ENCODE measurements at places on chromosomes 13 and 19.

DNA sequence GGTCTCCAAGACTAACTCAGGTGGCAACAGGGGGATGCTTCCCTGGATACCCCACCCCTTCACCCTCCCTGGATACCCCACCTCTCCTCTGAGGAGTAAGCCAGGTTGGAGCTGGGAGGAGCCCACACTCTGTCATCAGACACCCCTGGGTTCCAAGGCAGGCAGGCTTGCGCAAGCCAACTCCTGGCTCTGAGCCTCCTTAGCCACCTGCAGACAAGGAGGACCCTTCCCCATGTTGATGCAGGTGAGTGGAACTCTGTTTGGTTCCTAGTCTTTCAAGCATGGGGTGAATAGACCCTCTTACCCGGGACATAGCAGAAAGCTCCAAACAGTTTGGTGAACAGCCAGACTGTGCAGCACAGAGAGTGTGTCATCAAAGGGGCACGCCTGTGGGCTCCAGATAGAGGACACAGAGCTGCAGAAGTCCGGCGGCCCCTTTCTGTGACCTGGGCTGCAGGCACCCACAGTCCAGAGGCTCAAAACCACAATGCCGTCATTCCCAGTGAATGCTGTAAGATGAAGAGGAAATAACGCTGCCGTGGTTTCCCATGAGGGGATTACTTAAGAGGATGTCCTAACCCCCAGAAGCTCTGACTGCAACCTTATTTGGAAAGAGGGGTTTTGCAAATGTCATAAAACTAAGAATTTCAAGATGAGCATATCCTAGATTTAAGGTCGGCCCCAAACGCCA, 12.1 kb upstream of the HAS1 start:
- DNase-seq: no peak

DNA sequence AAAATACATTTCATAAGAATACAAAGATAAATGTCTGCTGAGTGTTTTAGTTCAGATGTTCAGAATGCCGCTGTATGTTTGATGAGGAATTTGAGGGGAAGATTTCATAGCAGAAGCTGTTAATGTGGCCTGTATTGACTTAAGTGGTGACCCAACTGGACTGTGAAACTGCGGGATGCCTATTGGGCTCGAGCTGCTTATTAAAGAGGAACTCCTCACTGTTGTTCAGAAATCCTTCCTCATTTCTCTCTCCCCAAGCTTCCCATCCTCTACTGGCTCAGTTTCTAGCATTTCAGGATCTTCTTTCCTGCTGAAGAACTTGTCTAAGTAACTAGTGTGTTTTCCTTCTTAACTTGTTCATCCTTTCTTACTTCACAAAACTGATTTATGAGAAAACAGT, 20.4 kb downstream of the DGKH start:
- no peak for DNase-seq

DNA sequence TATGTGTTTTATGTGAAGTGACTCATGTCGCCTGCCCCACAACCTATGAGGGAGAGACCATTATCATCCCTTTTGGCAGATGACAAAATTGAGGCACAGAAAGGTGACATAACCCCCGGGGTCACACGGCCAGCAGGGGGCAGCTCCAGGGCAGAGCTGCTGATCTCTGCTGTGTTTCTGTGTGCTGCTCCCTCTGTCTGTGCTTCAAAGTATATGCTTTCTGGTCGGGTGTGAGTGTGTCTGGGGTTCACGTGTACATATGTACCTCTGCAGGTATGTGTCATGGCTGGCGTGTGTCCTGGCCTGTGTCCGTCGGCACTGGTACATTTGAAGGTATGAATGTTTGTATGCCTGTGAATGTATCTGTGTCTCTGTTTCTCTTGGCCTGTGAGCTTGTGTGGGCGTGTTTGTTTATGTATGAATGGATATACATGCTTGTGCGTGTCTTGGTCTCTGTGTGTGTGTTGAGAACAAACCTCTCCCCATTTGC, 7.1 kb downstream of the LIPE start:
- peak; percentile 66 for DNase-seq

DNA sequence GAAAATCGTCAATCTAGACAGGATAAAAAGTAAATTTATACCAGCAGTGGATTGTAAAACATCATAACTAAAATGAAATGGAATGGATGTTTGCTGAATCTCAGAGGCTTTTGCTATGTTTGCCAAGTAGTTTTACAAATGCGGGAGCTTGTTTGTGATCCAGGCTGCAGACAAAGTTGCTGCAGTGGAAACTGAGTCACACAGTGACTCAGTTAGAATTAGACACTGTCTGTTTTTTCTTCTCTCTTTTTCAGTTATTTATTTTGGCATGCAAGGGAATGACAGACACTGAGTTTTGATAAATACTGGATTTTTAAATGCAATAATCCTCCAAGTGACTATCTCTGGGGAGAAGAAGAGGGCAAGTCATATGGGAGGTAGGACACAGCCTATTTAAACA, 4.6 kb upstream of the PNMA8A start:
- DNase-seq: no peak

DNA sequence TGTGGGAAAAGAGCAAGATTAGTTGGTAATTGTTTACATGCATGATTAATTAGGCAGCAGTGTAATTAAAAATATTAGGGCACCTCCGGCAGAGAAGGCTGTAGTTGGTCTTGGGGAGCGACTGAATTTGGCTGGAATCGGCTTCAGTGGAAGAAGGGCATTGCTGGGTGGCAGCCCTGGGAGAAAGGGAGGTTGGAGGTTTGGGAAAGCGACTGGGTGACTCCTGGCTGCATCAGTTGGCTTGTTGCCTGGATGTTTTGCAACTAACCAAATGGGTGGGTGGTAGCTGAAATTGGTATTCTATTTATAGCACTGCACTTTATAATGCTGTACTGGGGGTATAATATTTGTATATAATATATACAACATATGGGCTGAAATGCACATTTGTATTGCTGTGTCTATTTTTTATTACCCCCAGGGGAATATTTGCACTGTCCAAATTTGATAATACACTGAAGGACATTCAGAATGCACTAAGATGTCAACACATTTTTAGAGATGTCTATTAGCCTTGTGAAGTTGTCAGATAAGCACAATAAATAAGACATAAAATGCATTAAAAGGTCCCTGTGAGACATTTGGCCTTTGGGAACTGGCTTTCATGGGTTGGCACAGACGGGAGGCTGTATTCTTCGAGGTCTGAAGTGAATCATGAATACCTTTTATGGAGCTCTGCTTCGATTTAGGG, 1.7 kb downstream of the B3GLCT start:
- no peak for DNase-seq

DNA sequence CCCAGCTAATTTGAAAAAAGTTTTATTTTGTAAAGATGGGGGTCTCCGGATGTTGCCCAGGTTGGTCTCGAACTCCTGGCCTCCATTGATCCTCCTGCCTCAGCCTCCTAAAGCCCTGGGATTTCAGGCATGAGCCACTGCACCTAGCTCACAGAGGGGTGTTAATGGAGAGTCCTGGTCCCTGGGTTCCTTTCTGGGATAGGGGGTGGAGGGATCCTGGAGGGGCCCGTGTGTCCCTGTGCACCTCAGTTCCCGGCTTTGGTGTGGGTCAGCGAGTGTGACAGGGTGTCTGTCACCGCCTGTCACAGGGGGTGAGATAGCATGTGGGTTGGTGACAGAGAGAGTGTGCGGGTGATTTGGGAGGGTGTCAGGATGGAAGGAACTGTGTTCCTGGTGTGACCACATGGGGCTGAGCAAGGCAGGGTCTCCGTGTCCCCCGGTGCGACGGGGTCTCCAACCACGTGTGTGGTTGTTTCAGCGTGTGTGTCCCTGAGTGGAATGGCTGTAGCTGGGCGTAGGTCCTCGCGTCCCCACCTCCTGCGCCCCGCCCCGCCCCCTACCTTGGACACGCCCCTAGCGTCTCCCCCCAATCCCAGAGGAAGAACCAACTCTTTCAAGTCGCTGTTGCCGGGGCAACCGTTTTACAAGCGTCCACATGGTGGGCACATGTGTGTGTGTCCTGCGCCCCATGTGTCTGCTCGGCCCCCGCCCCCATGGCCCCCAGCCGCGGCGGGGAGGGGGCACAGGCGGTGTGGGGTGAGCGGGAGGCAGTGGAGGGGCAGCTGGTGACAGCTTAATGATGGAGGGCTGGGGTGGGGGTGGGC, 2.9 kb upstream of the NRTN start:
- no peak for DNase-seq

DNA sequence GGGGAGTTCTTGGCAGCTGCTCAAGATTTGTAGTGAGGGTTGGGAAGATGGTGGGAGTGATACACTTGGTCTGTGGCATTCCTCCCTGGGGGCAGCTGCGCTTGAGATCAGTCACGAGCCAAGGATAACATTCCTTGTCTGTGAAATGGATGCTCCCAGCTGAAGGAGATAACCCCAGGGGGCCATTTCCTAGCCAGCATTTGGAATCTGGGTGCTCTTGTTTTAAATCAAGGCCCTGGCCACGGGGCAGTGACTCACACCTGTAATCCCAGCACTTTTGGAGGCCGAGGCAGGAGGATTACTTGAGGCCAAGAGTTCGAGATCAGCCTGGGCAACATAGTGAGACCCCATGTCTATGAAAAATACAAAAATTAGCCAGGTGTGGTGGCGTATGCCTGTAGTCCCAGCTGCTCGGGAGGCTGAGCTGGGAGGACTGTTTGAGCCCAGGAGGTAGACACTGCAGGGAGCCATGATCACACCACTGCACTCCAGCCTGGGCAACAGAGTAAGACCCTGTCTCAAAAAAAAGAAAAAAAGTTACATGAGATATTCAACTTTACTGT, 4.6 kb downstream of the PKN1 start:
- no peak for DNase-seq

DNA sequence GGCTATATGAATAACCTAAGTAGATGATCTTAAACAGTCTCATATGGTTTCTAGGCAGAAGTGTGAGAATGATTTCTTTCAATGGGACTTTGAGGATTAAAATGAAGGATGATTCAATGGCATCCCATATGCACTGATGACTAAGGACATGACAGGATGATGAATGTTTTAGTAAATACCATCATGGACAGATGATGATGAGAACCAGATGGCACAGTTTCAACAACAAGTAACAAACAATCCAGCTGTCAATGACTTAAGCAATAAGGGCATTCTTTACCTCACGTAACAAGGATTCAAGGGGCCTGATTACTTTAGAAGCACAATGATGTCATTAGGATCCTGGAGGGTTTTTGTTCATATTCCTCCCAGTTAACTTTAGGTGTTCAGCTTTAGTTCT, 2678.4 kb downstream of the PCDH9 start:
- no peak for DNase-seq

- no peak for DNase-seq
These were observed 98.3 kb downstream of the SLC7A1 start for GRCh38 chr13:29497137-29497654.

DNA sequence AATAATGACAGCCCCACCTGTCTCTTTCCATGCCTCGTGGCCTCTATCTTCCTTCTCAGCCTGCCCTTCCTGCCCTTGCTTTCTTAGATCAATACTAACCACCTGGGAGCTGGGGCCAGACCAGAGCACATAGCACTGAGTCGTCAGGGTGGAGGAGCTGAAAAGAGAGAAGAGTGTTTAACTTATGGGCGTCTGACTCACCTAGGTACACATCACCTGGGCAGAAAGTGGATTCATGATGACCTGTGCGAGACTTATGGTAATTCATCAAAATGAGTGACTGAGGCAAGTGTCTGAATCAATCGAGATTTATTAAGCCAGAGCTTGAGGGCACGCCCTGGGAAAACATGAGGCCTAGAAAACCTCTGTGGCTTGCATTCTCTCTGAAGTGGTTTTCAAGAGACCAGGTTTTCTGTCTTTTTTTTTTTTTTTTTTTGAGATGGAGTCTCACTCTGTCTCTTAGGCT, 19.2 kb downstream of the CEACAM6 start:
- peak; percentile 34 for DNase-seq

DNA sequence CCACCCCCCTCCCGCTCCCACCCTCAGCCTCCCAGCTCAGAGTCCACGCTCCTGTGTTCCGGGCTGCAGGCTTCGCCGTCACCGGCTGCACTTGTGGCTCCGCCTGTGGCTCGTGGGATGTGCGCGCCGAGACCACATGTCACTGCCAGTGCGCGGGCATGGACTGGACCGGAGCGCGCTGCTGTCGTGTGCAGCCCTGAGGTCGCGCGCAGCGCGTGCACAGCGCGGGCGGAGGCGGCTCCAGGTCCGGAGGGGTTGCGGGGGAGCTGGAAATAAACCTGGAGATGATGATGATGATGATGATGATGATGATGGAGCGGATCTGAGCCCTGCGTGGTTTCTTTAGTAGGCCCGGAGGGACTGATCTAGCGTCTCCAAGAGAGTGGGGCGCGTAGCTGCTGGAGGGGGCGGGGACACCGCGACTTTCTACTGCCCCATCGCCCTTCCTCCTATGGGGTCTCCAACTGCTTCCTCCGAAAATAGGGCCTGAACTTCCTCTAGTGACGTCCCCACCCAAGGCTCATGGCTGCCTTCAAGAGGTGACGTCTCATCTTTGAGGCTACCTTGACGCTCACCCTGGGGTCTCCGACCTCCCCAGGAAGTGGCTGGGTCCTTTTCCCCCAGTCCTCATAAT, 1.4 kb downstream of the RETN start:
- DNase-seq: no peak

GRCh38 chr19:1243768-1244692, 2.5 kb downstream of the ATP5F1D start:
- DNase-seq: no peak

DNA sequence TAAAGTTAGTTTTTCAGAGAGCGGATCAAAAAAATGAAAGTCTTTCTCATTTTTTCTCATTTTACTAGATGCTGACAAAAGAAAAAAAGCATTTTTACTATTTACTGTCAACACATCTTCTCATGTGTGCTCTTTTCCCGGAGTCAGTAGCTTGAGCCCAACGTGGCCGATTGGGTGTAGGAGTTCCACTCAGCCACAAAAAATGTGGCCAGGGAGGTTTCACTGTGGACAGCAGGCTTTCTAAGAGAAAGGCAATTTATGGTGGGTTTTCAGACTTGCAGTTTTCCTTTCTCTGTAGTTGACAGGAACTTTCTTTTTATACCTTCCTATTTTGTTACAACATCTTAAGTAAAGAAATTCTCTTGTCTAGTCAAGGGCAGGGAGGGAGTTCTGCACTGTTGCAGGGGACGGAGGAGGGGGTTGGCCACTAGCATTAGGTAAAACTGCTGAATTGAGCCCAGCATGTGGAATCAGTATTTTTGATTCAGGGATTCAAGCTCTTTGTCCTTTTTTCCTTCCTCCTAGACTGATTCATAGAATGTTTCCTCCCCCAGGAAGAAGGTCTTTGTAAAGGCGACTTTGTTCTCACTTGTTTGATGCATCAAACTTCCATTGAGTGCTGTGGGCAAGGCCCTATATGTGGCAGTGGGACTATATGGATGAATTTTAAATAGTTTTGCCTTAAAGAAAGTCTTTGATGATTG, 123.1 kb downstream of the B3GLCT start:
- DNase-seq: no peak

- no peak for DNase-seq
These were observed 1.9 kb downstream of the DIRAS1 start for GRCh38 chr19:2719232-2719735.

DNA sequence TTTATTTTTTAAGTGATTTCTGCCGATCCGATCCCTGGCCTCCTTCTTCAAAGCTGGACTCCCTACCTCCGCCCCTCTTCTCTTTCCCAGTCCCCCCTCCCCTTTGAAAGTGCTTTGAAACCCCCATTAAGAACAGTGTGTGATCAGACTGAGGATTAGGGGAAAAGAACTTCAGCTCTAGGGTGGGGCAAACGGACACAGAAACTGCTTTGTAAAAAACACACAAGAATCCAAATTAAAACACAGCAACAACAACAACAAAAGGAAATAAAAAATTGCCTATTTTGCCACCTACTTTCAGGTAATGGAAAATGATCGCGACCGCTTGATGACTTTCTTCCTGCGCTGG, 1.4 kb downstream of the SPRY2 start:
- DNase-seq: no peak

GRCh38 chr19:11611730-11612129, 14.4 kb downstream of the ZNF627 start:
- DNase-seq: no peak

Data from activated T-cell treated with anti-CD3 and anti-CD28 coated beads for 24 hours (primary cell).